ENCODE measurements at places on chromosomes 13 and 19.

GRCh38 chr19:46383846-46384245, 29.5 kb downstream of the CCDC8 start:
- no peak for DNase-seq

DNA sequence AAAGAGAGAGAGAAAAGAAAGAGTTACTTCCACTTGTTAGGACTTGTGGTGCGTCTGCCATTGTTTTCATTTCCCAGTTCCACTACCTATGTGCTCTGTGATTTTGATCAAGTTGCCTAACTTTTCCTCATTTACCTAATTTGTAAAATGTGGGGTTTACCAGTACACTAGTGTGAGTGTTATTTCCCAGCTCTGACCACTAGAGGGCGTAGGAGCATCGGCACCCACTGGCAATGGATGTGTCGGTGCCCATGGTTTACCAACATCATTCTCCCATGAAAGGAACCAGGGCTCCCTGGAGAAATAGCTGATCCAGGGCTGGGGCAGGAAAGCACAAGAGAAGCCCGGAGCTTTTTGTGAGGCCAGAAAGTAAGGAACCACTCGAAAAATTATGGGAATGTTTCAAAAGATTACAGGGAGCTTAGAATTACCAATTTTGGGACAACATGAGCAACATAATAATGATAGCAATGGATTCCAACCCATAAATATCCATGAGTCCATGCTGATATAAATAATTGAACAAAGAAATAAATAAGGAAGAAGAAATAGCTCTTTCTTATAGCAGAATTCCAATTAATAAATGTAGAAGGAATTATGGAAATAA, 15.1 kb upstream of the CEACAM4 start:
- DNase-seq: peak; percentile 33

DNA sequence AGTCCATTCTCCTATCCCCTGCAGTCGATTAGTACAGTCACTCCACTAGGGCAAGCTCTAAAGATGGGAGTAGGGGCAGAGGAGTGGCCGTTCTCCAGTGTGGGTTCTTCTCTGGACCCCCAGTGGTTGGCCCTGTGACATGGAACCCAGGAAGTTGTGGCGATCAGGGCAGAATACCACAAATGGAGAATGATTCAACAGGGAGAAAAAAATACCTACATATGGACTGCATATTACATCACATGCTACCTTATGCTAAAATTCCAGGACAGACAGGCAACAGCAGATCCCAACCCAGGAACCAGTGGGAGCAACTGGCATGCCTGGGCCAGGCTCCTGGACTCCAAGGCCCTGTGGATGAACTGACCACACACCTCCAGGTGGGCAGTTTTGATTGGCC, 20.4 kb downstream of the POU2F2 start:
- DNase-seq: no peak

- no peak for DNase-seq
Observed at GRCh38 chr13:79778741-79779460, 297.9 kb downstream of the NDFIP2 start.

- DNase-seq: no peak
Observed at GRCh38 chr19:6740589-6741343, 1.3 kb downstream of the TRIP10 start.

DNA sequence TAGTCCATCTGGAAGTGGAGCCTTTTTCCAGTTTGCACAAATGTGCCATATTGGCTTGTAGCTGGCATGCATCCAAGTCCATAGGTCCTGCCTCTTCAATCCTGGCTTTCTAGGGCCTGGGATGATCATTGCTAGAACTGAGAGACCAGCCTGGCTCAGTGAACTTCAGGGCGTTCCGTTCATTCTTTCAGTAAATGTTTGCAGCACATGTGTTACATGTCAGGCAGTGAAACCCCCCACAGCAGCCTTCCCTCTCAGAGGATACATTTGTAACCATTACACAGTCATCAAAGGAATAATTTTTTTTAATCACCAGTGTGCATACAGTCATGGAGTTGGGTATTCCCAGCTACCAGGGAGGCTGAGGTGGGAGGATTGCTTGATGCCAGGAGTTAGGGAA, 9.7 kb downstream of the FUT2 start:
- no peak for DNase-seq

DNA sequence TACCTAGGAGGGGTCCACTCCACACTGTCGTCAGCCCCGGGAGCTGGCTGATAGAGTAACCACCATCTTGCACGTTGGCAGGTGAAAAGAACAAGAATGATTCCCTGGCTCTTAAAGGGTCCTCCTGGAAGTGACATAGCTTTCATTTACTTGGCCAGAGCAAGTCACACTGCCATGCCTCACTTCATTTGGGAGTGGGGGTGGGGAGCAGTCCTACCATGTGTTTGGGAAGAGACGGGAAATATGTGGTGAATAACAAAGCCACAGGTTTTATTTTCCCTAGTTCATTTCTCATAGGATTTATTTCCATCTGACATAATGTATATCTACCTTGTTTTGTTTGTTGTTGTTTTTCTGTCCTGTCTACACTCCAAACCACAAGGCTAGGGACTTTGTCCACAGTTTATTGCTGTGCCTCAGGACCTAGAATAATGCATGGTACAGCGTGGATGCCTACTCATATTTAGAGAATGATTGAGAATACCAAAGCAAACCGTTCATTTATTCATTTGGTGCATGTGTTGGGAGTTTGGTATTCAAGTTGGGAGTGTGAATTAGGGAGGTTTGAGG, 26.8 kb downstream of the UBAC2 start:
- DNase-seq: no peak

- DNase-seq: no peak
Observed at GRCh38 chr19:375395-376110, 31.0 kb upstream of the MIER2 start.

DNA sequence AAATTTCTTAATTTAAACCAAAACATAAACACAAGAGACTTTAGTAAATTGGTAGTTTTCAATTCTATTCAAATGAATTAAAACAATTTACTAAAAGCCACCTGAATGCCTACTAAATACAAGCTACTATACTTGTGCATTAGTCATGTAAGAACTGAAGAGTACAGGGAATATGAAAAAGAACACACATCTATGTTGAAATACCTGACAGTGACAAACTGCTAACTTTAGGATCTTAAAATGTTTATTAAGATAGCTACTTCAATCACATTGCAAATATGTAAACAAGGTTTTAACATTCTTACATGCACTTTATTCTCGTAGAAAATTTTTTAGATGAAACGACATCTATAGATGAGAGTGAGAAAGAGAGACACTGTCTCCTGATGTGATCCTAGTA, 4.1 kb downstream of the SPRYD7 start:
- no peak for DNase-seq

- no peak for DNase-seq
Observed at GRCh38 chr19:2060884-2061494, 9.9 kb upstream of the MKNK2 start.

DNA sequence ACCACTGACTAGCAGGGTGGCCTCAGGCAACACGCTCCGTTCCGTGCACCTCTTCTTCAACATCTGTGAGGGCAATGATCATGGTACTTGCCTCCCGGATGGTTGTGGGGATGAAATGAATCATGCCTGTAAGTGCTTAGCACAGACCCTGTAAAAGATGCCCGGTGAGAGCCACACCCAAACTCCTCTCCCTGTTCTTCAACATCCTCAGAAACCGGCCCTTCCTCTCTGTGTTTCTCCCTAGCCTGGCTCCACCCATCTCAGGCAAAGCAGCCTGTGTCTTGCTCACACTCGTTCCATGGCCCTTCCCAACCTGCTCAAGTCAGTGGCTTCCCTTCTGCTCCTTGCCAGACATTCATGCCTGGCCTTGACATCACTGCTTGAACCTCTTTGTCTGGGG, 5.8 kb upstream of the DMKN start:
- no peak for DNase-seq

GRCh38 chr13:111917086-111917485, 149.9 kb upstream of the SOX1 start:
- DNase-seq: no peak
